PC-3 (cell line): ENCODE measurements at places on chromosomes 2 and 18. TPM values are rescaled to one million over a fixed set of nuclear protein-coding genes. Genes with fewer than 3 reads are reported as not detected.
A peak's percentile ranks its signal among the peaks of the same experiment; 100 is the strongest.

DNA sequence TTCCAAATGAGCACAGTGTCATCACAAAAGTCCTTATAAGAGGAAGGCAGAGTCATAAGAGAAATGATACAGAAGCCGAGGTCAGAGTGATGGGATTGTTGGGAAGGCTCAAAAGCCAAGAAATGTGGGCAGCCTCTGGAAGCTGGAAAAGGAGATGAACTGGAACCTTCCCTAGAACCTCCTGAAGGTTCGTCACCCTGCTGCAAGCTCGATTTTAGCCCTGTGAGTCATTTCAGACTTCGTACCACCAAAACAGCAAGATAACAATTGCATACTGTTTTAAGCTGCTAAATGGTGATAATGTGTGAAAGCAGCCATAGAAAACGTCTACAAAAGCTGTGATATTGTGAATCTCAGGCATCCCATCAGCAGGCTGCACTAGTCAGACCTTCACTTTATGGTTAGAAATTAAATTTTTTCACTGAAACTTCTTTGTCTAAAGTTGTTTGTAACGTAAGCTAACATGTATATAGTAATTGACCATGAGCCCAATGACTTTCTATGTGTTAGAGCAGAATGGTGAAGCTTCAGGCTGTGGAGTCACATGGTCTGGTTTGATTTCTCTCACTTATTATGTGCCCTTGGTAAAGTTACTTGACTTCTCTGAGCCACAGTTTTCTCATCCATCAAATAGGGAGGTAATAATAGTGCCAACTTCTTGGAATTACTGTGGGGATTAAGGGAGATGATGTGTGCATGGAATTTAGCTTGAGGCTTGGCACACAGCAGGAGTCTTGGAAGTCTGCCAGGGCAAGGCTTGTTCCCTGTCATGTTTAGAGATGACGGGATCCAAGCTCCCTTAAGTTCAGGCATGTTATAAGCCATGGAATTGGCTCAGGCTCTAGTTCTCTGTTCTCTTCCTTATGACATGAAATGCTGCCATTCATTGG lies 132.0 kb upstream of the CCDC195 start:
- DNase-seq: peak; percentile 76

GRCh38 chr2:128714851-128715312 lies 396.2 kb upstream of the HS6ST1 start:
- DNase-seq: no peak

DNA sequence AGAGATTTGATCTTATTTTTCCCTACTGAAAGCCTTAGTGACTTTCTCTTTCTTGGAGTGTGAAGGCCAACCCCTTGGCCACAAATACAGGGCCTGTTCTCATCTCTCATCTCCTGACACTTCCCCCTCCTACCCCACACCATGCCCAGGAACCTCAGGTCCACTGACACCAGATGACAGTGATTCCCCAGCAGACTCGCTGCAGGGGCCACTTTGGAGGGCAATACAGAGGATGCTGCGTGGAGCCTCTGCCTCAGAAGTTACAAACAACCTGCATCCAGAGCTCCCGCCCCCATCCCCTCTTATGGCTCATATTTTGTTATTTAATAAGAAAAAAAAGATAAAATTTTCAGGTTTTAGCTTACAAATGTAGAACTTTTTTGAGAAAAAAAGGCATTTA lies 70.1 kb upstream of the LGALSL start:
- no peak for DNase-seq

DNA sequence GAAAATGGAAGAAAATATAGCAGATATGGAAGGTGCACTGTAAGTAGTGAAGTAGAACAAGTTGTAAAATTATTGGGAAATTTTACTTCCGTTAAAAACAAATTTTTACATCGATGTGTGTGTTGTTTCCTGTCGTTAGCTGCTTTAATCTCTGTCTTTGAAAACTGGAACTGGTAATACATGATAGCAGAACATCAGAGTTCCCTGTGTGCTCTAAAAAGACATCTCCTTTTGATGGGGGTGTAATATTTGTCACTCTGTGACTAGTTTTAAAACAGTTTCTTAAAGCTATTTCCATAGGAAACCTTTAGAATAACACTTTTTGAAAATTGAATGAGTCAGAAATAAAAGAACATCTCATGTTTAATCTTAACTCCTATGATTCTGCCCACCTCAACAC lies 43.5 kb downstream of the COX7A2L start:
- no peak for DNase-seq

The ZAP70 gene
- total RNA-seq: not detected in 2 replicates

GRCh38 chr18:48030616-48031480 lies 100.4 kb upstream of the SMAD2 start:
- DNase-seq: peak; percentile 59

DNA sequence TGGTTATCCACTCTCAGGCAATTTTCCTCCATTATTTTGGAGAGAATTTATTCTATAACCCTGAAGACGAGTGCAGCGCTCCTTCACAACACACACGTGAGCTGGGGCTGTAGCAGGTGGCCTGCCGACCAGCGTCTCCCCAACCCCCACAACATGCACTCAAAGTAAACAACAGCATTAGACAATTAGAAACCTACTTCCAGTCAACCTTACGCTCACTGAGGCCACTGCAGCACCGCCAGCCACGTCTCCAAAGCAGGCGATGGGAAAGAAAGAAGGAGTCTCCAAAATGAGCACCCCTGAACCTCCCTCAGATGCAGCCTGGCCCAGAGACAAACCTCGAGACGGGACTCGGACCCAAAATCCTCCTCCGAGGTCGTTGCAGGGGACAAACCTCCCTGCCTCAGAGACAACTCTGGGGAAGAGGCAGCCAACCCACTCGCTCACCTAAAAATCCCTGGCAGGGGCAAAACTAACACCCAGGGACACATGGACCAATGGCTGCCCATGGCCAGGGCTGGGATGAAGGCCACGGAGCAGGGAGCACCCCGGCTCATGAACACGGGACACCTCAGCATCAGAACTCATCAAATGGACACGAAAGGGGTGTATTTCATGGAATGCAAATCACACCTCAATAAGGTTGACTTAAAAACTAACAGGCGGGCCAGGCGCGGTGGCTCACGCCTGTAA lies 2.6 kb downstream of the SLC66A2 start:
- DNase-seq: no peak
